Calu3 (cell line): ENCODE measurements at places on chromosomes 16 and 17.
A peak's percentile ranks its signal among the peaks of the same experiment; 100 is the strongest.

DNA sequence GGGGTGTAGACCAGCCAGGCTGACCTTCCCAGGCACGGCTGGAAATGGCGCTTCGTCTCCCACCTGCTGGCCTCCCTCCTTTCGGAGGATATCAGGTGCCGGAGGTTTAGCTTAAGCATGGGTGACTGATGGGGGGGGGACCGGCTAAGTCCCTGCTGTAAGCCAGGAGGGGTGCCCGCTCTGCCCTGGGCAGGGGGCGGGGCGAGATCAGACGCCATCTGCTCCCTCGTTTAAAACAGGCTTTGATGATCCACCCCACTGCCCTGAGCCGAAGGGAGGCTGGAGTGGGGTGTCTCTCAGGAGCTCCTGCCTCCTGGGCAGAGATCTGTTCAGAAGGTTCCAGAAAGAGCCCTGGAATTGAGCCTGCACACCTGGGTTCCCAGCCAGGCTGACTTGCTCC lies 26.0 kb downstream of the C16orf74 start:
- DNase-seq, result no peak

DNA sequence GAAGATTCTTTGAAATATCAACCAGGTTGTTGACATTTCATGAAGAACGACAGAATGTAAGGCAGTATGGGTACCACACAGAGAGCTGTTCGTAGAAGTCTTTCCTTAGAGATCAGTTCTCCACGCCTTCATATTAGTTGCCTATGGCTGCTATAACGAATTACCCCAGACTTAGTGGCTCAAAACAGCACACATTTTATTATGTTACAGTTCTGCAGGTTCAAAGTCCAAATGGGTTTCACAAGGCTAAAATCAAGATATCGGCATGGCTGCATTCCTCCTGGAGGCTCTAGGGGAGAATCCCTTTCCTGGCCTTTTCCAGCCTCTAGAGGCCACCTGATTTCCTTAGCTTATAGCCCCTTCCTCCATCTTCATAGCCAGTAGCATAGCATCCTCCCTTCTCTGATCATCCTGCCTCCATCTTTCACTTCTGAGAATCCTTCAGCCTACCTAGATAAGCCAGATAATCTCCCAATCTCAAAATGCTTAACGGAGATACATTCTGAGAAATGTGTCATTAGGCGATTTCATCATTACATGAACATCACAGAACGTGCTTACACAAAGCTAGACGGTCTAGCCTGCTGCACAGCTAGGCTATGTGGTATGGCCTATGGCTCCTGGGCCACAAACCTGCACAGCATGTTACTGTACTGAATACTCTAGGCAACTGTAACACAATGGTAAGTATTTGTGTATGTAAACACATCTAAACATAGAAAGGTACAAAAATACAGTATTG lies 26.0 kb downstream of the ERCC4 start:
- no peak for DNase-seq

DNA sequence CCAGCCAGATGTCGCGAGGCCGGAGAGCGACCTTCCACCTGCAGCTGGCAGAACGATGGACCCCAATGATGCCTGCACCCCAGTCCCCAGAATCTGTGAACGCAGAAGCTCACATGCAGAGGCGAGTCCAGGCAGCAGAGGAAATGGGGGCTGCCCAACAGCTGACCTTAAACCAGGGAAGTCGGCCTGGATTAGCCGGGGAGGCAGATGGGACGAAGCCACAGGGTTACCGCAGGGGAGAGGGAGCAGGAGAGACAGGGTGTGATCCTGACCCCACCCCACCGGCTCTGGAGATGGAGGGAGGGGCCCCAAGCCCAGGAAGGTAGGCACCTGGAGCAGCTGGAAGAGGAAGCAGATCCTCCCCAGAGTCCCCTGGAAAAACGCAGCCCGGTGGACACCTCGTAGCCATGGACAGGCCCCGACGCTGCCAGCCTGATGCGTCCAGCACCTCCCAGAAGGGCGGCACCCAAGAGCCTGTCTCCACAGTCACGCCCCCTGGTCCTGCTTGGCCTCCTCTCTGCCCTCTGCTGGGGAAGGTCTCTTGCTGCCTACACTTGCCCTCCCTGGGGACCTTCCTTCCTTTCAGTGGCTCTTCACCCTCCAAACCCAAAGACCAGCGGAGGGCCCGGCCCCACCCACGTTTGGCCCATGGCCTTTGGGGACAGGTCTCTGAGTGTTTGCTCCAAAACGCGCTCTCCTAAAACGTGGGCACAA lies 37.3 kb downstream of the PIEZO1 start:
- peak; percentile 90 for DNase-seq

- DNase-seq, result no peak
Observed at GRCh38 chr16:35186045-35186759, 1726.8 kb downstream of the TP53TG3F start.

GRCh38 chr17:46773221-46773605 lies 45.3 kb downstream of the WNT3 start:
- DNase-seq, result no peak

- no peak for DNase-seq
Observed at GRCh38 chr17:56739776-56740175, 93.9 kb downstream of the C17orf67 start.
